ENCODE measurements at places on chromosomes 1 and 21.

DNA sequence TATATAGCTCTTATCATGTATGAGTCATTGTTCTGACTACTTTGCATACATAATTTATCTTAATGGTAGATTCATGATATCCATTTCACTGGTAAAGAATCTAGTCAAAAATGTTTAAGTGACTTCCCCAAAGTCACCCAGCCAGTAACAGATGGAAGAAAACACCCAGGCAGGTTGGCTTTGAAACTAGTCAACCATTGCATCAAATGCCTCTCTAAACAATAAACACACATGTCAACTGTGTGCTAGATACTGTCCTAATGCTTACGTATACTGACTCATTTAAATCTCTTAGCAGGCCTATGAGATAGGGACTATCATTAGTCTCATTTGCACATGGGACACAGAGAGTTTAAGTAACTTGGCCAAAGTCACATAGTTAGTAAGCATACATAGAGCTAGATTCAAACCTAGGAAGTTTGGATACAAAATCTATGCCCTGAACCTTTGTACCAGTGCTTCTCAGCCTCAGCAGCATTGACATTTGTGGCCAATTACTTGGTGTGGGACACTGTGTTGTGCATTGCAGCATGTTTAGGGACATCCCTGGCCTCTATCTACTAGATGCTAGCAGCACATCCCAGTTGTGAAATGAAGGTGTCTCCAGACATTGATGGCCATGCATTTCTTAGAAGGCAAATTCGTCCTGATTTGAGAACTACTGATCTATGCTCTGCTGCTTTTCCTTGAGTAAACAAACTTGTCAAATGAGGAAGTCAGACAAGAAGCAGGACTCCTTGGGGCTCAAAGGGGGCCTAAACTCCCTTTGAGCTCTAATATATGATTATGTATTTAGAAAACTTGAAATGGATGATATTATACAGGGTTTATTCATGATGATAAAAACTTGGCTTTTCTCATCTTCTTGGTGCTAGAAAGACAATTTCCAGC, 316.3 kb downstream of the KCNH1 start:
- DNase-seq = no peak

DNA sequence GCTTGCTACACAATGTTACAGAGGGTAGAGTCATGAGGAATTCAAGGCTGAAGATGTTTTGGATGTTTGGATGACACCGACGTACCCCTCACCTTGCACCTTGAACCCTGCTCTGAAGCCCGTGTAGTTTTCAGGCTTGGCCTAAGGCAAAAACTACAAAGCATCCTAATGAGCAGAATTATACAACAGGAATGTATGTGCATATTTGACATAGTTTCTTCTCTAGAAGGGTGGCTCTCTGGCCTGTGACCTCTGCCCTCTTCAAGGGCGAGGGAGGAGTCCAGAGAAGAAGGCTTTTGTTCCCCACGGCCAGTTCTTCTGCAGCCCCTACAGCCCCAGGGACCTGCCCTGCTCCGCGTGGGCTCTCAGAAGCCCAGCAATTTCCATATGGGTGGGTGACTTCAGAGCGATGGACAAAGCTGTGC, 43.3 kb downstream of the L1TD1 start:
- no peak for DNase-seq

- DNase-seq = no peak
Measured at GRCh38 chr1:64121766-64122385, 81.5 kb upstream of the UBE2U start.

GRCh38 chr1:226558036-226558650, 9.6 kb downstream of the STUM start:
- no peak for DNase-seq

GRCh38 chr1:17207046-17207445, 2.1 kb downstream of the PADI1 start:
- DNase-seq = peak; percentile 42

GRCh38 chr1:232248276-232248820, 381.6 kb downstream of the SIPA1L2 start:
- no peak for DNase-seq

DNA sequence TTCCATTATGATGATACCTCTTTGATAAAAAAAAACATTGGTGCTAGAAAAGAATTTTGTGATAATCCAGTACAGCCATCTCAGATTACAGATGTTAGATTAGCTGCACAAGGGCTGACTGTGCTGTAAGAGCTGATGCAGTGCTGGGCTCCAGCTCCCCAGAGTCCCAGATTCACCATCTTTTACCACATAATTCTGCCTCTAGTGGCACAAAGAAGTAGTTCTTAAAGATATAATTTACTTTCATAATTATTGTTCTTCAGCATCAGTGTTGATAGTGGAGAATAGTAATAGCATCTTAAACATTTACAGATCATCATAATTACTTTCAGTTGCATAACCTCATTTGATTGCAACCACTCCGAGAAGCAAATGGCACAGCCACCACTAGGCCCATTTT, 262.1 kb downstream of the BRINP2 start:
- DNase-seq = no peak

DNA sequence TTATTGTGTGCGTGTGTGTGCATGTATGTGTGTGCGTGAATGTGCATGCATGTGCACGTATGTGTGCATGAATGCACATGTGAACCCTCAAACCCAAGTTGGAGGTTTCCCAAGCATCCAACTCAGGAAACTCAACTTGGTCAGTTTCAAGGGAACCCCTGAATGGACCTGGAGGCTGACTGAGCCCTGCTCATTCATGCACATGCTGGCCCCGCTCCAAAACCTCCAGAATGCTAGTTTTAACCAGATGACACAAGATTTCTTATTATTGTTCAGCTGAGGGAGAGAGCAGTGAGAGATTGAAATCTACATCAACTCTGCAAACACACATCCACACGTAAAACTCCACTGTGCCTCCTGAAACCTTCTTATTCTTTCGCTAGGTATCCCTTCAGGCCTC, 104.4 kb downstream of the OMA1 start:
- DNase-seq = no peak

DNA sequence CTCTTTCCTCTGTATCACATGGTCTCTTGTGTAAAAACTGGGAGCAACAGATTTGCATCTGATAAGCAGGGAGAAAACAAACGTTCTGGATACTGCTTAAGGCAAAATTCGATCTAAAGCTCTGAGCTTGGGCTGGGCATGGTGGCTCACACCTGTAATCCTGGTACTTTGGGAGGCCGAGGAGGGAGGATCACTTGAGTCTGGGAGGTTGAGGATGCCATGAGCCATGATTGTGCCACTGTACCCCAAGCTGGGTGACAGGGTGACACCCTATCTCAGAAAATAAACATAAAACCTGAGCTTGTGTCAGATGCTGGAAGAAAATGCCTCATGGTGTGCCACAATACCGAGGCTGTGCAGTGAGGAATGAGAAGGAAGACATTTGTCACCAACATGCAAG, 73.9 kb downstream of the SCCPDH start:
- DNase-seq = no peak

- DNase-seq = peak; percentile 19
Measured at GRCh38 chr1:67977756-67978155, 72.7 kb downstream of the DIRAS3 start.

DNA sequence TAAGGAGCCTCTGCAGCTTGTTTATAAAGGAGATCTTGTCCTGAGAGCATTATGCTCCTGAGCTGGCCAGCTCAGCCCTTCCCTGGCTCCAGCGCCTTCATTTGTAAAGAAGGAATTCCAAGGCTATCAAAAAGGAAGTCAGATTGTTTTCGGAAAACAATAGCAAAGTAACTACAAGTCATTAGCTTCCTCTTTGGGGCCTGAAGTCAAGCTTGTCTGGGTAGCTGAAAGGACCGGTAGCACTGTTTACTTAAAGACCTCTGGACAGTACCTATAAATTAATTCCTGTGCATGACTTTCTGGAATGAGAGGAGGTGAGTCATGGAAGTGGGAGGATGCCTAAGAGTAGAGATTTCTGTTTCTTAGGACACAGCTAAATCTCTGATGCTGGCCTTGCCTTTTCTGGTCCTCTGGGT, 20.7 kb upstream of the GJA5 start:
- no peak for DNase-seq
